ENCODE measurements at places on chromosomes 2 and 18.

DNA sequence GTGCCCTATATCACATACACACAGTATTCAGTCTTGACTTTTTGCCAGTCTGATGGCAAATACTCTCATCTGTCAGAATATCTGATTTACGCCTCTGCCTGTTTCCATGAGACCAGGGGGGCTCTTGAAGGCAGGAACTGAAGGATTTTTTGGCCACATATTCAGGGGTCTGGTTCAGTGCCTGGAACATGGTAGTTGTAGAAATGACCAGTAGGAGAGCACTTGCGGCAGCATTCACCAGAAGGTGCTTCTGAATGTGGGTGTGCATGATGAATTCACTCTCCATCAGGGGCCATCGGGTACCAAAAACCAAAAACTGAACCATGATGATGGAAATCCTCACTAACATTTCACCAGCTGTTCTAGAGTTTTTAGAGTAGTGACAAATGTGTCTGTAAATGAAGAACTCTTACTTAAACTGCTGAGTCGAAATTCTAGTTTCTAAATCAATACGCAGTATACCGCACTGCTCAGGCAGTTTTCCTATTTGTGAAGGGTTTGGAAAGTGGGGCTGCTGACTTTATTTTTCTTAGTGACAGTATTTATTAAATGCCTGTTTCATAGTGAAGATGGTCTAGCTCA is 54.6 kb downstream of the MERTK start:
- DNase-seq = no peak

DNA sequence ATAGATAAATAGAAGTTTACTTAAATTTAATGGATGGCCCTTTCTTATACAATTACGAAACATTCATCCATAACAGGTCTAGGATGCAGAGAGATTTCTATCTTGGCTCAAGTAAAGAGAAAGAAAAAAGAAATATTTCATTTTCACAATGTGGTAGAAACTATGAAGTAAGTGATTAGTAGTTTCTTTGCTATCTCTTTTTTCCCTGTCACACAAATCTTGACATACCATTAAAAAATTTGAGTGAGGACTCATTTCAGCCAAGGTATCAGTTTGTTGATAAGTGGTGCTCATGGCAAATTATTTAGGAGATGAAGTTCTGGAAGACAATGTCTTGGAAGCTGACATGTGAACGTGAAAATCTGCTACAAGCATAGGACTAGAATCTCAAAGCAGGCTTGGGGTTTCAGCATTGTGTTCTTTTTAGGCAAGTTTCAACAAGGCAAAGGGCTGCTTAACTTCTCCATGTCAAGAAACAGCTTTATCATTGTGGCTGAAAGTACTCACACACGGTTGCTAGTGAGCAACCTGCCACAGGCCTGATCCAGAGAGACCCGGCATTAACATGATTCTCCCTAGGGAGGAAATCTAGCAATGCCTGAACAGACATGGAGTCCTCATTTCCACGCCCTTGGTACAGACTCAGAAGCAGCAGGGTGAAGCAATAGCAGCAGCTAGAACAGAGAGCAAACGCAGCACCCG is 414.6 kb downstream of the DLGAP1 start:
- no peak for DNase-seq

DNA sequence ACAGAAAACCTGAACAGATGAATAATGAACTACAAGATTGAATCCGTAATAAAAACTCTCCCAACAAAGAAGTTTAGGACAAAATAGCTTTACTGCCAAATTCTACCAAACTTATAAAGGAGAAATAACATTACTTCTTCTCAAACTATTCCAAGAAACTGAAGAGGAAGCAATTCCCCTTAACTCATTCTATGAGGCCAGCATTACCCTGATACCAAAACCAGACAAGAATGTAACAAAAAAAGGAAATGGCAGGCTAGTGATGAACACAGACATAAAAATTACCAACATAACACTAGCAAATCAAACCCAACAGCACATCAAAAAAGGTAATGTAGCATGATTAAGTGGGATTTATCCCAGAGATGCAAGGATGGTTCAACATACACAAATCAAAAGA is 213.7 kb upstream of the FOSL2 start:
- no peak for DNase-seq

DNA sequence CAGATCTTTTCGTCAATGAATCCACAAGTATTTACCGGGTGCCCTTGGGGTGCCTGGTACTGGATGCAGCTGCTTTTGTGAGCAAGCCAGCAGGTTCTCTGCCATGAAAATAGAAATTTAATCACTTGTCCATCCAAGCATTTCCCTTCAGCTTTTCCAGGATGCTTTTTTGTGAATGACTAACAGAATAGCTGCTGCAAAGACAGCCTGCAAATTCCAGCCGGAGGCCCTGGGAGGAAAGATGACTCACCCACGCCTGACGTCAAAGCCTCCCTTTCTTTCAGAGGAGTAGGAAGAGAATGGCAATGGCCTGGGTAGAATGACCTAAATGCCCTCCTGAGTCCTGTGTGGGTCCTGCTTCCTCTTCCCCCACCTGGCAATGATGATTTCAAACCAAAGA is 111.9 kb downstream of the AP1S3 start:
- DNase-seq = no peak

GRCh38 chr2:47741101-47741500 is 41.8 kb upstream of the MSH6 start:
- DNase-seq = no peak

- DNase-seq = no peak
These were observed 7.5 kb downstream of the C2orf49 start for GRCh38 chr2:105344704-105345345.

- no peak for DNase-seq
These were observed 48.5 kb downstream of the CACNB4 start for GRCh38 chr2:152050341-152050740.

- DNase-seq = no peak
These were observed 20.7 kb downstream of the ST8SIA3 start for GRCh38 chr18:57373017-57373416.

DNA sequence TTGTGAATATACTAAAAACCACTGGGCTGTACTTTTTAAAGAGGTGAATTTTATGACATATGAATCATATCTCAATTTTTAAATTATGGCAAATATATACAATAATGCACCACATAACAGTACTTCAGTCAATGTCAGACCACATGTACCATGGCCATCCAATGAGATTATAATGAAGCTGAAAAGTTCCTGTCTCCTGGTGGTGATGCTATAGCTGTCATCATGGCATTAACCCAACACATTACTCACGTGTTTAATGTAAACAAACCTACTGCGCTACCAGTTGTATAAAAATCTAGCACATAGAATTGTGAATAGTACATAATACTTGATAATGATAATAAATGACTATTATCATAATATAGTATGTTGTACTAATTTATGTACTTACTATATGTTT is 77.6 kb upstream of the ID2 start:
- DNase-seq = no peak

- no peak for DNase-seq
These were observed 14.0 kb upstream of the CD226 start for GRCh38 chr18:69961718-69962117.

DNA sequence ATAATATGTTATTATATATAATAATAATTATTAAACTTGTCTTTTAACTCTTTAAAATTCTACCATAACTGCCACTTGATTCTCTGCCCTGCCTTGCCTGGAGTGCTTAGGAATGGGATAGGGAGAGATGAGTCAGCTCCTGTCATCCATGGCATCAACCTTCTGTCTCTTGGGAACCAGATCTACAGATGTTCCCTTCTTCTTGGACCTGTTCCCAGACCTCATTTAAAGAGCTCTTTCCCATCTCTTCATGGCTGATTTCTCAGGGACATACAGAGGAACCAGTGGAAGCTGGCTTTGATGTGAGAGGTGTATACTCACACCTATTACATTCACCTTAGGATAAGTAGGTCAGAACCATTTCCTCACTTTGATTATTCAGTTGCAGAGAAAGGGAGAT is 155.3 kb upstream of the MYO3B start:
- no peak for DNase-seq

DNA sequence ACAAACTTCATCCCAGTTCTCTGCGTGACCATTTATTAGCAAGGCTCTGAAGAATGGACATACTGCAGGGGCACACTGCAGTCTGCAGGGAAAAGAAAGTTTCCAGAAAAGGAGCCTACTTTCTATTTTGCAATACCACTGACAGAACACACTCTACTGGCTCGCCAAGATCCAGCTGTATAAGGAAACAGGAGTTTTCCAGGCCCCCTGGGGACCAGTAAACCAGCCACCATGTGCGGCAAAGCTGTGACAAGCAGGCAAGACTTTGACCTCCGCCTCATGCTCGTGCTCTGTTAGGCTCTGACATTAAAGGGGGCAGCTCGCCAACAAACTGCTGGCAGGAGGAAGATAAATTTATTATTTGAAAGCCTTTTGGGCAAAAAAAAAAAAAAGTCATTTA is 67.3 kb downstream of the CCBE1 start:
- DNase-seq = no peak

DNA sequence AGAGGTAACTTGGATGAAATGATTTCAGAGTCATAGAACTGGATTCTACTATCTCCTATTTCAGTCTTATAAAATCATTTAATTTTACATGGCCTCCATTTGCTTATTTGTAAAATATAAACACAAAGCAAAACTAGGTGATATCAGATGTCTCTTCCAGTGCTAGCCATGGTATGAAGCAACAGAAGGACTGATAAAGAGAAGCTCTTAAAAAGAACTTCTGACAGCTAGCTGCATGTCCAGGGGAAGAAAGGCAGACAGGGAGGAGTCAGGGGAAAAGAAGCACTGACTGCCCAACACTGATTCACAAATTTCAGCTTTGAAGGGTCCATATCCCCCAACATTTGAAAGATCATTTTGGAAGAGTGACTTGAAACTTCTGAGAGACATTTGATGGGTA is 6.4 kb downstream of the SLC8A1 start:
- DNase-seq = no peak

GRCh38 chr2:152568531-152568930 is 148.7 kb downstream of the PRPF40A start:
- no peak for DNase-seq

DNA sequence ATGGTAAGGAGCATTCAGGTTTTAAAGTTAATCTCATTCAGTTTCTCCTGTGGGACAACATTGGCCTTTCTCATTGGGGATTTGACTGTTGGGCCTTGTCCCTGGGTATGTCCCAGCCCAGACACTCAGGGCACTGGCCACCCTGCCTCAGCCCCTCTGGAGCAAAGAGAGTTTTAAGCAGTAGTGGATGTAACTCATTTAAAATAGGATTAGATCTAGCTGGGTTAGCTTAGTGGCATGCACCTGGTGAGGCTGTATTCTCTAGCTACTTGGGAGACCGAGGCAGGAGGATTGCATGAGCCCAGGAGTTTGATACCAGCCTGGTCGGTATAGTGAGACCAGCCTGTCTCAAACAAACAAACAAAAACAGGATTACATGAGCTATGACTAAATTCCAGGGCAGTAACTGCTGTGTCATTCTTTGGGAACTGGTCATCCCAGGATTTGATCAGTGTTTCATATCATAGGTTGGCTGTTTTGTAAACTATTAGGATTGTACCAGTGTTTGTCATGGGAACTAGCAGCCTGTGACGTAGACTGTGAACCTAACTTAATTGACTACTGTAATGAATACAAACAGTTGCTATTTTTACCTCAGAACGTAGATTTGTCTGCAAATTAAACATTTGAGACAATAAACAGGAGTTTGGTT is 12.5 kb downstream of the INPP4A start:
- DNase-seq = no peak

GRCh38 chr2:84807063-84807485 is 73.8 kb downstream of the TRABD2A start:
- no peak for DNase-seq

GRCh38 chr2:41326851-41327250 is 721.0 kb upstream of the PKDCC start:
- no peak for DNase-seq

GRCh38 chr2:175786471-175787124 is 215.5 kb downstream of the LNPK start:
- DNase-seq = no peak

DNA sequence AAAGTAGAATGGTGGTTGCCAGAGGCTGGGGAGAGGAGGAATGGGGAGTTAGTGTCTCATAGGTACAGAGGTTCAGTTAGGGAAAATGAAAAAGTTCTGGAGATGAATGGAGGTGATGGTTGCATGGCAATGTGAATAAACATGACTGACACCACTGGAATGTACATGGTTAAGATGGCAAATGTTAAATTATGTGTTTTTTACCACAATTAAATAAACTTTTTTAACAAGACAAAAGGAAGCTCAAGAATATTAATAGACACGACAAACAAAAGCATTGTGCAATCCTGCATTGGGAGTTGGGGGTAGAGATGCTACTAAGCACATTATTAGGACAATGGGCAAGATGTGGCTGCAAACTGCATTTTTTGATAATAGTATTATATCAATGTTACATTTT is 147.7 kb downstream of the TWIST2 start:
- no peak for DNase-seq

DNA sequence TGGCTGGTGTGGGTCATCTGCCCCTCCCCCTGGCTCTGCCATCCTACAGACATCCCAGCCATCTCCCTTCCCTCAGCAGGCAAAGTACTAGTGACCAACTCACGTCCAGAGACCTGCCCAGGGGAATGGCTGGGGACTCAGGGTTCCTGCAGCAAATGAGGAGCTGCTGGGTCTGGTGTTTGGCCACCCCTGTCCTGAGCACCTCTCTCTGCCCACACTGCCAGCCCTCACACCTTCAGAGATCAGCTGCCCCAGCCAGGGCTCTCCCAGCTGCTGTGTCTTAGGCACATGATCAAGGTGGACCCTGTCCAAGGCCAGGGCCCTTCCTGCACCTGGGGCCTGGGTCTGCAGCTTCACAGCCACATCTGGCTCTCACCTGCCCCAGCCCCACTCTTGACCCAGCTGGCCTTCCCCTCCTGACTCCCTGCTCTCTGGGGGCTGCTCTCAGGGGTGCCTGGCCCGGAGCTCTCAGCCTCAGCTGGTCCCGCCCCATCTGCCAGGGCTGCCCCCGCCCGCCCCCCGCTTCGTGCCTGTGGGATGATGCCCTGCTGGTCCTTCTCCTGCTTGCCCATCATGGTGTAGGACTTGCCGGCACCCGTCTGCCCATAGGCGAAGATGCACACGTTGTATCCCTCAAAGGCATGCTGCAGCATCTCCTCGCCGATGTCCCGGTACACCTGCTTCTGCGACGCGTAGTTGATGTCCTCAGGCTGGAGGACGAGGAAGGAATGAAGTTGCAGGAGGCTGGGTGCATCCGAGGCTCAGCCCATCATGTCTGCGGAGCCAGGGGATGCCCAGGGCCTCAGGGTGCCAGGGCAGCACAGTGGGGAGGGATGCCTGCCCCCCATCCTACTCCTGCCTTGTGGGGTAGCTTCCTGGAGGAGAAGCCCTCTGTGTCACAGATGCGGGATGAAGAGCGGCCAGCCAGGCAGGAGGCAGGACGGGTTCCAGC is 32.2 kb downstream of the KIF1A start:
- no peak for DNase-seq

- DNase-seq = no peak
These were observed 46.4 kb downstream of the MREG start for GRCh38 chr2:215966951-215967350.

DNA sequence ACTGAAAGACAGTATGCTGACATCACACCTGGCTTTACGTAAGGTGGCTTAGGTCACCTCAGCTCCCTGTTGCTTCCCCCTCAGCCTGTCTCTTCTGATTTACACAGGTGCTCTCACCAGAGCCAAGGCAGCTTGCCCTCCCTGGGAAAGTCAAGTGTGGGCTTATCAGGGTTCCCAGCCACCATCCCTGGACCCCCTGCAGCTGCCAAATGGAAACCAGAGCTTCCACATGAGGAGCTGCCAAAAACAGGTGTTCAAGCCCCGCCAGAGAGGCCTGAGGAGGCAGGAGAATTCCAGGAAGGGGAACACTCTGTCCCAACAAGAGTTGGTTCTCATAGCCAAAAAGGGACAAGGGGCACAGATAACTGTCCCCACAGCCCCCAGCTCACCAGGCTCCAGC is 266.7 kb downstream of the ATAD2B start:
- DNase-seq = no peak
